Right cardiac atrium (tissue), 5 donors: ENCODE measurements at places on chromosomes 7 and 10. TPM values are rescaled to one million over a fixed set of nuclear protein-coding genes. Genes with fewer than 3 reads are reported as not detected.

Gene PLPP4
- polyA plus RNA-seq, result 0.09 TPM

Gene NKX2-3
- polyA plus RNA-seq, result not detected

Gene MEIG1
- polyA plus RNA-seq, result 0.34 TPM

Gene SPAM1
- not detected for polyA plus RNA-seq

Gene SPDYE1
- polyA plus RNA-seq, result 0.02 TPM

Gene ZNF786
- polyA plus RNA-seq, result 2.1 TPM

Gene RBP3
- not detected for polyA plus RNA-seq

Gene ZNF365
- polyA plus RNA-seq, result 0.86 TPM

Gene MEOX2
- 7.3 TPM for polyA plus RNA-seq

Gene CLRN3
- not detected for polyA plus RNA-seq

Gene TLL2
- 1.9 TPM for polyA plus RNA-seq

Gene CNTNAP2
- 0.23 TPM for polyA plus RNA-seq

Gene SSC4D
- polyA plus RNA-seq, result 2.1 TPM

Gene HDAC9
- 5.5 TPM for polyA plus RNA-seq

Gene ASB15
- polyA plus RNA-seq, result 23.7 TPM

Gene MKRN1
- polyA plus RNA-seq, result 53.1 TPM

Gene H2BK1
- not detected for polyA plus RNA-seq

Gene MKX
- 0.18 TPM for polyA plus RNA-seq

Gene ACHE
- 11.3 TPM for polyA plus RNA-seq

Gene GPR158
- 0.05 TPM for polyA plus RNA-seq

Gene SFTPA2
- polyA plus RNA-seq, result not detected

Gene GPRIN2
- not detected for polyA plus RNA-seq

Gene SLIT1
- 0.16 TPM for polyA plus RNA-seq

Gene CRHR2
- polyA plus RNA-seq, result 0.45 TPM

Gene GJD4
- not detected for polyA plus RNA-seq

Gene TRIM50
- polyA plus RNA-seq, result 0.07 TPM

Gene IGF2BP3
- polyA plus RNA-seq, result 0.02 TPM

Gene NEUROG3
- polyA plus RNA-seq, result not detected

Gene CHRM2
- 38.1 TPM for polyA plus RNA-seq

Gene KLLN
- polyA plus RNA-seq, result 0.29 TPM

Gene RTKN2
- polyA plus RNA-seq, result 0.11 TPM

Gene ZNF655
- polyA plus RNA-seq, result 31.5 TPM

Gene BUB3
- 28.3 TPM for polyA plus RNA-seq

Gene WDR86
- 0.34 TPM for polyA plus RNA-seq
